ENCODE measurements at places on chromosomes 1 and 21.
A peak's percentile ranks its signal among the peaks of the same experiment; 100 is the strongest.

GRCh38 chr21:17758683-17759082 lies 60.5 kb downstream of the C21orf91 start:
- DNase-seq: no peak

- no peak for DNase-seq
Measured at GRCh38 chr1:19808351-19808750, 6.7 kb downstream of the RNF186 start.

GRCh38 chr21:16310176-16310575 lies 580.4 kb downstream of the USP25 start:
- DNase-seq: no peak

DNA sequence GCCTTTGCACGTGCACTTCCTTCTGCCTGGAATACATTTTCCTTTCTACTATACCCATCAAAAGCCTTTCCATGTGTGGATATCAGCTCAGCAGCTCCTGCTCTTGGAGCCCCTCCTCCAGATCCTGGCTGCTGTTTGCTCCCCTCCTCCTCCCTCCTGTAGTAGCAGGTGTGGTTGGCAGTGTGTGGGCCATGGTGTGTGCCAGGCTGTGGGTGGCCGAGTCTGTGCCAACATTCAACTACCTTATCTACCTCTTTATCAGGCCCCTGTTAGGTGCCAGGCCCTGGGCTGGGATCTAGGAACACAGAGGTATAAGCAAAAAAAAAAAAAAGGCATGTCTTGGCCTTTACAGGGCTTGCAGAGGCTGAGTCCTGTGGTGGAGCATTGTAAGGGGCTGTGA lies 180.6 kb upstream of the JUN start:
- no peak for DNase-seq

DNA sequence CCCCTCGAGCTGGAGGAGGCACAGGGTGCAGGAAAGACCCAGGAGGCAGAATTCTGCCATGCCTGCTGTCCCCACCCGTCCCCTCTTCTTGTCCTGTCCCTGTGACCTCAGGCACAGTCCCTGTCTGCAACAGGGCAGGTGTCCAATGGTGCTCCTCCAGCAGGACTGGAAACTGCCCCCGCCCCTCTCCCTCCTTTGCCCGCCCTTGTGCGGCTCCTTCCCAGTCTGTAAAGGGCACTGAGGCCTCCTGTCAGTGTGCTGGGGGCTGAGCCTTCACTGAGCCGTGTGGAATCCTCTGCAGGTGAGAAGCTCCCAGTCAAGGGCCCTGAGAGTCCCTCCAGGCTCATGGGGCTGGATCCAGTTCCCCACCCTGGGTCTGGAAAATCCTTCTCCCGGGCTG lies 28.9 kb downstream of the PRDM16 start:
- no peak for DNase-seq

GRCh38 chr21:41048623-41049022 lies 119.3 kb upstream of the BACE2 start:
- no peak for DNase-seq

DNA sequence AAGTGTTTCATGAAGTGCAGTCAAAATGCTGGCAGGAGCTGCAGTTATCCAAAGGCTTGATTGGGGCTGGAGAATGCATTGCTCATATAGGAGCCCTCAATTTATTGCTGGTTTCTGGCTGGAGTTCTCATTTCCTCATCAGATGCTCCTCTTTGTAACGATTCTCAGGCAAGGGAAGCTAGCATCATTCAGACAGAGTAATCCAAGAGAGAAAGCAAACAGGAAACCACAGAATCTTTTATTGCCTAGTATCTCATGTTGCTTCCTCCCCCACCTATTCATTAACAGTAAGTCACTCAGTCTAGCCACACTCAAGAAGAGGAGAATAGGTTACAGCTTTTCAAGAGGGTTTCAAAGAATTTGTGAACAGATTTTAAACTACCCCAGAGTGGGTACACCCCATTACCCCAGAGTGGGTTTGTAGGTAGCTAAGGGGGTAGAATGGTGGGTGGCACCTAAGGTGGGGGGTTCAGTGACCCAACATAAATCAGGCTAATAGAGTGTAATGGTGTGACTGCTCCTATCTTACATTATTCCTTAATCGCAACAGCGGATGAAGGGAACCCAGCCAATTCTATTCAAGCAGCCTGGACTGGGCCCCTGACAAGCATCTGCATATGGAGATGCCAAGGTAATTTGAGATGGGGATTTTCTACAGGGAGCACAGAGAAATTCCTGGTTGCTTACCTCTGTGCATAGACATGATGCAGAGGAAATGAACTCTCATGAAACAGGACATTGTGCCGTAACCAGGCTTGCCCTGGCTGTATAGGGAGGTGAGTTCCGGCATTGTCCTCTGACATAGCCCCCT lies 67.1 kb downstream of the KCNJ15 start:
- DNase-seq: peak; percentile 75

- no peak for DNase-seq
Measured at GRCh38 chr1:183283286-183283685, 97.2 kb downstream of the LAMC2 start.

DNA sequence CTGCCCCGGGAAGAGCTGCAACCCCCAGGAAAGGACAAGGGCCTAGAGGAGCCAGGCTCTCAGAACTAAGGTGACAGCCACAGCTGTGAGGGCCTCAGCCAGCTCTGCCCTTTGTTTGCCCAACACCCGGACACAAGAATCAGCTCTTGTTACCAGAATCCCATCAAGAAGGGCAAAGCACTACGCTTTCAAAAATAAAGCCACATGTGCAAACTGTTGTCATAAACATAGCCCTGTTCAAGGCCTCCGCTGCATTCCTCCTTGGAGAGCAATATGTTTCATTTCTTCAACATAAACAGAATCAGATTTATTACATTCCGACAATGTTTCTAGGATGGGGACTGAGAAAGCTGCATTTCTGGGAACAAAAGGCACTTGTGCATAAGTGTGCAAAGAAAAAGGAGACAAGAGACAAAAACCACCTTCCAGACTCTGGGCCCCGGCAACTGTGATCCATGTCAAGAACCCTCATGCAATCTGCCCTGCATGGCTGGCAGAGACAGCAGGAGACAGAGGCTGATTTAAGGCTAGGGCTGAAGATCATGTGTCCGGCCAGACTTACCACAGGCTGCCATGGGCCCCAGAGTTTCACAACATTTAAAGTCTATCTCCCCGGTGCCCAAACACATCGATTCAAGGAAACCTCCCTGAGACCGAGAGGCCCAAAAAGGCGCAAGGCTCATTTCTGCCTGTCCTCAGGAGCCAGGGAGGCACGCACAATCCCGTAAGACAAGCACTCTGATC lies 71.0 kb downstream of the SSBP3 start:
- peak; percentile 68 for DNase-seq

DNA sequence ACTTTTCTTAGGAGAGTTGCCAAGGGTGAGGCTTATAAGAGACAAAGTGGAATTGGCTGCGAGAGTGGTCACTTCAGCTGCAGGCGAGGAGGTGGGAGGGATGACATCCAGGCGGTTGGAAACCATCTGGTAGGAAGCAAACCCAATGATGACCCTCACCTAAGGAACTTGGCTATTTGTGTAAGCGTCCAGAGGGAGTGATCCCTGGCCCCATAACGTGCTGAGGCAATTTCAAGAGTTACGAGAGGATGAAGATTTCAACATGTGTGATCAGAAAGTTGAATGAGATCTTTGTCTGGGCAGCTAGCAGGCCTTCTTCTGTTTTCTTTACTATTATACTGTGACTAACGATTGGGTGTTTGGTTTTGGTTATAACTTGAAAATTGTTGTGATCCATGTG lies 102.7 kb upstream of the VANGL1 start:
- no peak for DNase-seq

- DNase-seq: no peak
Measured at GRCh38 chr1:237981223-237981622, 90.5 kb upstream of the ZP4 start.

- peak; percentile 60 for DNase-seq
Measured at GRCh38 chr1:225816643-225817538, 7.0 kb downstream of the EPHX1 start.

GRCh38 chr21:38807441-38807871 lies 1.7 kb downstream of the ETS2 start:
- DNase-seq: no peak

GRCh38 chr1:23044035-23044434 lies 24.8 kb downstream of the KDM1A start:
- no peak for DNase-seq

DNA sequence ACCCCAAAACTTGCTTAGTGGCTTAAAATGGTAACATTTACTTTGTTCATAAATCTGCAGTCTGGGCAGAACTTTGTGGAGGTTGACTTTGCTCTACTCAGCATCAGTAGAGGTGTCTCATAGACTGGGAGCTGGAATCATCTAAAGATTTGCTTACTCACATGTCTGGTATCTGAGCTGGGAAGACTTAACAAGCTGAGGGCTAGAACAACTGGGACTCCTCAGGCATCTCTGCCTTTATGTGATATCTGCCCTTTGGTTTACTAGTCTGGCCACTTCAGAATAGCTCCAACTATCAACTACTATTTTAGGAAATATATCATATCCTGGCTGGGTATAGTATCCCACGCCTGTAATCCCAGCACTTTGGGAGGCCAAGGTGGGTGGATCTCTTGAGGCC lies 82.5 kb downstream of the C4BPA start:
- DNase-seq: no peak

DNA sequence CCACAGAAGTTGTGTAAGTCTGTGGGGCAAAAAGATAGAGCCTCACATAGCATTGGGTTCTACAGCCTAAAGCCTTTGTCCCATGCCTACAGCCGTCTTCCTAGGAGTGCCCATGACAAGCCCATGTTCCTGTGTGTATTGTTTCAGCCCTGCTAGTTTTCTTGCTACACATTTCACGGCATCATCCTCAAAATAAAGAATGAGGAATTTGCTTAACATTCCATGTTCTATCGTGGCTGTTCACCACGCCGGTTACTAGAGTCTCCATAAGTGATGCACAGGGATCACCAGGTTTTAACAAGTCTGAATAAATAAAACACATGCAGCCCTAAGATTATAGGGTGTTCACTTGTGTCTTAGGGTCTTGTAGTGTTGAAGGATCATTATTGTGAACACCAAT lies 87.4 kb upstream of the NGF start:
- no peak for DNase-seq

GRCh38 chr1:119275145-119276134 lies 93.1 kb upstream of the HAO2 start:
- peak; percentile 73 for DNase-seq

- DNase-seq: no peak
Measured at GRCh38 chr1:119388450-119388849, 19.9 kb downstream of the HAO2 start.

DNA sequence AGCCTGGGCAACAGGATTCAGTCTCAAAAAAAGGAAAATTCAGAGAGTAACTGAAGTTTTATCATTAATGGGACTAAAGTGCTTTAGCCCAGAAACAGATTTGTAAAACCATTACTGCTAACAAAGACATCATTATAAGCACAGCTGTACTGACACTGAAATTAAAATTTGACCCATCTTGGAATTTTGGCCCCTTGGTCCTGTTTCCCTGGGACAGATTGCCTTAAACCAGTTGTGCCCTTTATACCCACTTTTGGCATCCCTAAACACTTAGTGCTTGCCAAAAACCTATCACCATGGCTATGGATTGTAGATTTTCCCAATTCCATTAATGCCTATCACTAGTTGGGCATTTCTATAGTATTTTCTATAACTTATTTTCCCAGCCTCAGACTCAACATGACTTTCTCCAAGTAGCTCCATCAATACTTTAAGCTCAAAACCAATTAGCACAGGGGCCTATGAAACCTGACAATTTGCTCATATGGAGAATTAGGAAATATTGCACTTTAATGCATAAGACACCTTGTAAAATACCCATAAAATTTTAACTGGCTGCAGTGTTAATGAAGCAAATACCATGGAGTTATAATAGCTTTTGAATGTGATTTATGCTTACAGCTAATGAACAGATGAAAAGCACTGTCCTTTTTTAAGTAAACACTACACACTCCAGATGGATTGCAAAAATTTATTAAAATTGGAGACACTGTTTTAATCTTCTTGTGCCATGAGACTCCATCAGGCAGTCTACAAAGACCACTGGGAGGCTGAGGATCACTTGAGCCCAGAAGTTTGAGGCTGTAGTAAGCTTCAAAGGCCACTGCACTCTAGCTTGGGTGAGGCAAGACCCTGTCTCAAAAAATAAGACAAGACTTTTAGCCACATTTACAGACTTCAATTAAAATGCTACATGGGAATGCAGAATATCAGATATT lies 4.3 kb downstream of the GAS5 start:
- DNase-seq: no peak

GRCh38 chr1:107964336-107965109 lies 457 bp downstream of the VAV3 start:
- no peak for DNase-seq

GRCh38 chr1:17538428-17539117 lies 925 bp upstream of the ARHGEF10L start:
- no peak for DNase-seq

DNA sequence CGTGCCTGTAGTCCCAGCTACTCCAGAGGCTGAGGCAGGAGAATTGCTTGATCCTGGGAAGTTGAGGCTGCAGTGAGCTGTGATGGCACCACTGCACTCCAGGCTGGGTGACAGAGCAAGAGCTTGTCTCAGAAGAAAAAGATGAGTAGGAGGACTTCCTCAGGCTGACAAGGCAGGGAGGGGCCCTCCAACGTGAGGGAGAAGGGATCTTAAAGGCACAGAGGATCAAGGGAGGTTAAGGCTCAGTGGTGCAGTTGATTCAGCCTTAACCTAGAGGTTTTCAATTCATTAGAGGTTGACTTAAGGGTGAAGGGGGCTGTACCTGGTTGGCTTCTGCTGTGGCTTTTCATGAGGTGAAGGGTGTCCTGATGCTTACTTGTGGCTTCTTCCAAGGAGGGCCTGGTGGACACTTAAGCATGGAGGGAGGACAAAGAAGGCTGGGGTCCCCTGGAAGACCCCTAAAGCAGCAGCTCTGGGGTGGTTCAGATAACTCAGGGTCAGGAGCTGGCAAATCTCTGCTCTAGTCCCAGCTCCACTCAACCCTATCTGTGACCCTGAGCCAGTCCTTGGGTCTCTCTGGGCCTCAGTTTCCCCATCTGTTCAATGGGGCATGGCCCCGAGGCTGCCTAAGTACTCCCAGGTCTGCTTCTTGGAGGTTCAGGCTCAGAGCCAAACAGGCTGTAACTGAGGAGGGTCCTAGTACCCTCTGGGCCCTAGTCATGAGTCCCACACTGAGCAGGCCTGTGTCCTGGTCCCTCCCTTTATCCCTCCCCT lies 6.3 kb downstream of the EXTL1 start:
- peak; percentile 46 for DNase-seq

Data from GM03348 (cell line).